Caudate nucleus (tissue), 63 donors: ENCODE measurements at places on chromosomes 11 and 22.

DNA sequence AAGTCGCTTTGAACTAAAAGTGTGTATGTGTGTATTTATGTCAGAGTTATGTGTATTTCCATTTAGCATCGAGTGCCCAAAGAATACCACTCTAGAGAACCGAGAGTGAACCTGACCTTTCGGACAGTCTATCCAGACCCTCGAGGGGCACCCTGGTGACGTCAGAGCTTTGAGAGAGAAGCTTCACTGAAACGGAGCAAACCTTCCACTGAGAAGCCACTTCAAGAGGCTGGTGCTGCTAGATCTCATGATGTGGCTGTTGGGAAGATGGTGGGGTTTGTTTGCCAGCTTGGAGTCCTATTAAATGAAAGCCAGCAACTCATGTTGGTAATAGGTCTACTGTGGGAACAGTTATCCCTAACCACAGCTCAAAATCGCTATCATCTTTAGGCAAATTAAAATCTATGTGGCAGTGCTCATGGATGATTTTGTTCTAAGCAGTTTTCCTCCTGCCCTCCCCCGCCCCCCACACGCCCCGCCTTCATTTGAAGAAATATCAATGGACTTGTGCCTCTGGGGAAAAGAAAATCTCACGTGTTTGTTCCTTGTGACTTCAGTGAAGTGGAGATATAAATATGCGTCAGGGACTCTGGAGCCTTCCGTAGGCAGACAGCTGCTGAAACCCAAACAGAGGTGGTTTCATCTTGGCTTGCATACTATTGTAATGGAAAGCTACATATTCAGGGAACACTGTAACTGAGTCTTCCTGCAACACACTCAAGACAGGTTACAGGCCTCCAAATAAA lies 22.4 kb upstream of the C11orf96 start:
- DNase-seq = no peak

GRCh38 chr22:24947881-24948280 lies 1.4 kb upstream of the LHFPL7 start:
- DNase-seq = no peak

GRCh38 chr11:8287703-8288102 lies 24.0 kb upstream of the LMO1 start:
- DNase-seq = no peak

- no peak for DNase-seq
Observed at GRCh38 chr22:23077627-23078461, 7.5 kb downstream of the GNAZ start.
